GOT3 (cell line): ENCODE measurements at places on chromosomes 7 and 10.
A peak's percentile ranks its signal among the peaks of the same experiment; 100 is the strongest.

GRCh38 chr10:114691442-114691941 lies 33.4 kb upstream of the ABLIM1 start:
- DNase-seq: no peak

- DNase-seq: peak; percentile 38
These were observed 31.6 kb downstream of the OGDH start for GRCh38 chr7:44637788-44638594.

DNA sequence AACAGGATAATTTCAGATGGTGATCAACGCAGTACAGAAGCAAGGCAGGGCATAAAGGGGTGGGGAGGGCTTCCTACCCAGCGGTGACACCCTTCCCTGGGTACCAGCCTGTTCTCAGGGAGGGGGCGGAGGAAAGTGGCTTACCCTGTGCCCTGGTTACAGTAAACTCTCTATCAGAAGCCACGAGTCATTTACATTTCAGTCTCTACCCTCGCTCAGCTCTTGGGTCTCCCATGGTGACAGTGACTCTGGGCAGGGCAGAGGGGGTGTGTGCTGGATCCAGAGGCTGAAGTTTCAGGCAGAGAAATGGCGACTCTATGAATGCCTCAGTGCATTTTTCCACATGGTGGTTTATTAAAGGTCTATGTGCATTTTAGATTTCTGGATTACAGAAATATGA lies 107.0 kb downstream of the ADARB2 start:
- DNase-seq: no peak

DNA sequence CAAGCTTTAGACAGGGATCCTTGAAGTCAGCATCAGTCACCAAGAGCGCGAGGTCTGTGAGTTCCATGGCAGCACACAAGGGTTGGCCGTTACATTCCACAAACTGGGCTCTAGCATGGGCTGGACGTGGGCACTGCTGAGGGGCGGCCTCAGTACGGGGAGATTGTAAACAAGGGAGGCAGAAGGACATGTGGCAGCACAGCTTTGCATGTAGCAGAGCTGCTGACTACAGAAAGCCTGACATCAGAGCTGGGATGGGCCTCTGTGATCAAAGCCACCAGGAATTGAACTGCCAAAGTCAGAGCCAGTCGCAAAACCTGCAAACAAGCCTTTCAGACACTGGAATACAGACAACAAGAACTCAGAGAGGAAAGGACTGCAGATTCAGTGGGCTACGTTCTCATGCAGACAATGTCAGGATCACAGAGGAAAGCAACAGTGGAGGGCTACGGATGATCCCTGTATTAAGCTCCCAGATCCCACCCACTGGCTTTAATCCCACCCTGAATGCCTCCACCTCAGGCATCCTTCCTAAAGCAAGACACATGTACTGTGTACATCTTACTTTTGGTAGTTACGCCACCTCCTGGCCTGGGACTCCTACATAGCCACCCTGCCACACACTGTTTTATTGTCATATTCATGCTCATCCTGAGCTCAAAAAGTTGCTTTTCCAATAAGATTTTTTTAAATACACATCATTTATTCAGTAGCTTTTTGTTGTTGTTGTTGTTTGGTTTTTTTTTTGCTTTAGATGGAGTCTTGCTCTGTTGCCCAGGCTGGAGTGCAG lies 291.1 kb upstream of the IMMP2L start:
- DNase-seq: no peak

DNA sequence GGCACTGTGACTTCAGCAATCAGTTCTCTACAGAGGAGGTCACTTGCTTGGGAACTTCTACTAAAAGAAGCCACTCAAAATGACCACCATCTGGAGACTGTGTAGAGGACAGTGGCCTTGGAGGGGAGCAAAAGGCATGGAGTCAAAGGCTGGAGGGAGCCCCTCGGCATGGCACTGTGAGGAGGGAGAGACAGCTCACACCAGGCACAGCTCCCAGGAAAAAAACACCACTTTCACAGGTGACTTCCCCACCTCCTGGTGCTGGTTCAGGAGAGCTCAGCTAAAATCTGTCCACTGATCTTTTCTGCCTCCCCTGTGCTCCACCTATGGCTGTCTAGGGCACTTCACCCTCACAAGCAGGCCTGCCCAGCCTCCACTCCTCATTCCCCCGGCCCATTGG lies 649.4 kb upstream of the MGMT start:
- no peak for DNase-seq

DNA sequence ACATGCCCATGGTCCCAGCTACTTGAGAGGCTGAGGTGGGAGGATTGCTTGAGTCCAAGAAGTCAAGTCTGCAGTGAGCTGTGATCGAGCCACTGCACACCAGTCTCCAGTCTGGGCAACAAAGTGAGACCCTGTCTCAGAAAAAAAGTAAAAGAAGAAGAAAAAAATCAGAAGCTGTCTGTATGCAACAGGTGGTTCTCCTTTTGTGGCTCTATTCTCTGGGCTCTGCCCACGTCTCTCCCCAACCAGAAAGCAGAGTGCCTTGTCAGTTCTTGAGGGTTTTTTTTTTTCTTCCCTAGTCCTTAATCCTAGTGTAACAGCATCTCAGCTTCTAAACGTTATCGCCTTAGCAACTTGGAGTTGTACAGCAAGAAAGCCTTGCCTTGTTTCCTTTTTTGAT lies 89.5 kb downstream of the PRKCQ start:
- DNase-seq: no peak

- no peak for DNase-seq
These were observed 169.4 kb downstream of the ADARB2 start for GRCh38 chr10:1567742-1568495.

DNA sequence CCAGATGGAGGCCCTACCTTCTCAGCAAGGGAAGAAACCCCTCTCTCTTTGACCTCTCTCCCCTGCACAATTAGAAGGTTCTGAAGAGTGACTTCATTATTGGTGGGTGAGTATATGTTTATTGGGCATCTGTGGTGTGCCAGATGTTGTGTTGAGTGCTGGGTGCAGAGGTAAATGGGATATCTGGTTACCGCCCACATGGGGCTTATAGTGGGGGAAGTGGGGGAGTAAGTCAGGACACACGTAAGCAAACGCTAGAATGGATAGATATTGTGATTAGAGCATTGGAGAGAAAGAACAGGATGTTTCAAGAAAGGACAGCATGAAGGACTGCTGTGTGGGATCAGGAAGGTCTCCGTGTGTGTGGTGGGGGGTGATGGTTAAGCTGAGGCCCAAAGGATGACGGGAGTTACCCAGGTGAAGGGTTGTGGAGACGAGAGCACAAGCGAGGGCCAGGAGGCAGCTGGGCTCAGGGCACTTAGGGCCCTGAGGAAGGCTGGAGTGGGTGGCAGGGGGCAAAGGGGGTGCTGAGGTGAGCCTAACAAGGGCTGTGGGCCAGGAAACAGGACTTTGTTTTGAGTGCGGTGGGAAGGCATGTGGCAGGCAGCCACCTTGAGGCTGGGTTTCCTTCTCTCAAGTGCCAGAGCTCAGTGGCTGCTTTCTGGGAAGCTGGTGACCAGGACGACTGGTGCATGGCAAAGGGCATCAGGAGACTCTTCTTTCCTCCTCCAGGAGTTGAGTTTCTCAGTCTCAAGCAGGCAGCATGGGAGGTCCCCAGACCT lies 299.9 kb downstream of the RPS24 start:
- no peak for DNase-seq

GRCh38 chr7:134462337-134462925 lies 3.5 kb upstream of the AKR1B1 start:
- no peak for DNase-seq

- DNase-seq: no peak
These were observed 215.3 kb downstream of the CHCHD3 start for GRCh38 chr7:132866551-132866950.

DNA sequence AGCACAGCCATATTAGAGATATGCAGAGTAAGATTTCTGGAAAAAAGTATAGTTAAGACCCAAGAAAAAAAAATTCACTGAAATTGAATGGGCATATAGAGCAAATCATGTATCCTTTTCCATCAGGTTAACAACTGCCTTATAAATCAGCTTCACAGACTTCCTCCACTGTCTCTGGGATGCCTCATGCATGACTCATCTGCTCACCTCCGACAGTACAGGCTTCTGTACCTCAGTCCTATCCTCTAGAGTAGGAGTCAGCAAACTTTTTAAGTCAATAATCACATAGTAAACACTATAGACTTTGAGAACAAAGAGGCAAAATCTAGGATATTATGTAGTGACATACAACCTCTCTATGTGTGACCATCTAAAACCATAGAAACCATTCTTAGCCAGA lies 211.6 kb upstream of the SP8 start:
- DNase-seq: no peak

DNA sequence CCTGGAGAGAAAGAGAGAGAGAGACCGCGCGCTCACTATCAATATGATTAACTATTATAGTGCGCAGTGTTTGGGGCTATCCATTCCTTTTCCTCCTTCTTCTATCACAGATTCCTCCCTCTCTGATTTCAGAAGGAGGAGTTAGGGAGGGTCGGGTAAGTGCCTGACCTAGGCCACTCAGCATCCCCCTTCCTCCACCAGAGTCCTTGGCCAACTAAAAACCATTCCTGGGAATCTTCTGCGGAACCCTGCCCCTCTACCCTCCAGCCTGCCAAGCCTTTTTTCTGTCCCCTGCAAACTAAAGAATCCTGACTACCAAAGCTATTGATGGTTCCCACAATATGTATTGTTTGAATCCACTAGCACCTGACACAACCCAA lies 256.2 kb upstream of the NFE2L3 start:
- no peak for DNase-seq

DNA sequence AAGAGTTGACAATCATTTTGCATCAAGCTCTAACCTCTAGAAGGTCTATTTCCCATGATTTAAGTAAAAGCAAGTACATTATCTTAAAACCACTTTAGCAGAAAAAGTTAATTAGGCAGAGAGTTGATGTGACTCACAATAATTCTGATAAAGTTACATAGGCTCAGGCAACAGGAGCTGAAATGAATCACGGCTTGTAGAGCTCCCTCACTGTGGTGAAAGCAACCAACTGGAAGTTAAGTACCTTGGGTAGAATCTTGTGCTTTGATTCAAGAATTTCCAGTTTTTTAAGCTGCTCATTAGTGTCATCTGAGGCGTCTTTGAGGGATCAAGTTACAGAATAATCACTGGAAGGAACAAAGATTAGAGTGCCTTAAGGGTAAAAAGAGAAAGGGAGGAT lies 68.9 kb upstream of the NFE2L3 start:
- no peak for DNase-seq

DNA sequence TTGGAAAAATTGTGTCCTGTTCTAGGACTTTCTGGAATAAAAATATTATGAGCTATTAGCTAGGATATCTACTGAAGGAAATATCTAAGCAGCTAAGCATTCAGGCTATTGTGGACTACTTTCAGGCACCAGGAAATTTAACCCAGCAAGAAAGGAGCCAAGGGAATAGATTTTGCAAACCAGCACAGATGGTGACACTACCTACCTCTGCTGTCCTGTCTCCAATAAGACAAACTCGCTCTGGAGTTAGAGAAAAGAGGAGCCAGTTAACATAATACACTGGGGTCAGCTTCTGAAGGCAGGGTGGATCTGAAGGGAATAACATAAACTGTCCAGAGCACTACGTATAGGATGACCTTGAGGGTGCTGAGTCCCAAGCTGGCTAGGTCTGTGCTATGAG lies 223.7 kb upstream of the PRSS58 start:
- no peak for DNase-seq

DNA sequence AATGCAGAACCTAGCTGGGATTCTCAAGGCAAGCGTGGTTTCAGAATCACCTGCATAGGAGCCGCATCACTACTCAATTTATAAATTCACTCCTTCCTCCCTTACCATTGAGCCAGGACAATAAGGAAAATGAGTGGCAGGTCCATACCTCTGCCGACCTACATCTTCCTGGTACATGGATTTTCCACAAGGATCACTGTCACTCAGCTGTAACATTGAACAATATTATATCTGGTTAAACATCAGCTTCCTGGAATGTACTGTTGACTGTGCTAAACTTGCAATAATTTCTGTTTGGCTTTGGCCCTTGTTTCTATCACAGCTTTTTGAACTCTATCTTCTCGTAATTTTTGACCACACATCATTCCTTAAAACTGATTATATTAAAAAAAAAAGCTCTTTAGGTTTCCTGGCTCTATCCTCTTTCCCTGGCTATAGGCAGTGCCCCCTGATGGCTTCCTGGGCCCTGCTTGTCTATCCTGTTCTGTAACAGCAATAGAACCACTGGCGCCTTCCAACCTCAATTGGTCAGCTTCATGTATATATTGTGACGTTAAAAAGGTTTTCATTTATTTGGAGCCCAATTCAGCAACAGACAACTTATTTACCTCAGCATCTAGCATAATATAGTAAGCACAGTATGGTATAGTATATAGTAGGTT lies 59.2 kb downstream of the RNLS start:
- no peak for DNase-seq

- DNase-seq: no peak
These were observed 588.5 kb downstream of the TNS3 start for GRCh38 chr7:46993396-46993795.

DNA sequence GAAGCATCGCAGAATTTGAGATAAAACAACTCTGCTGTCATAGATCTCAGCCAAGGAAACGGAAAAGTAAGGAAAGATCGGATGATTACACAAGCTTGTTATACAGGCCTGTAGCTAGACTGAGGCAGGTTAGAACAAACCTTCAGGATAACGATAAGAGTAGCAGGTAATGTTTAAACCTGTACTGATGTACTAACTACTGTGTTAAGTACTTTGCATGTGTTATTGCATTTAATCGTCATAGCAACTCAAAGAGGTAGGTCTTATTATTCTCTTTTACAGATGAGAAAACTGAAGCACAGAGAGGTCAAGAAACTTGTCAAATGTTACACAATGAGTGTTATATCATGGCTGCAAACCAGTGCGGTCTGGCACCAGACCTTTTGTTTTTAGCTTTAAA lies 352.5 kb downstream of the GPAM start:
- no peak for DNase-seq

- no peak for DNase-seq
These were observed 22.2 kb upstream of the SRGN start for GRCh38 chr10:69065406-69066361.

GRCh38 chr10:48607356-48608278 lies 2.7 kb upstream of the ARHGAP22 start:
- DNase-seq: no peak

- DNase-seq: no peak
These were observed 9.6 kb upstream of the MYPN start for GRCh38 chr10:68099736-68100135.

- DNase-seq: no peak
These were observed 888.2 kb downstream of the LRMDA start for GRCh38 chr10:76319661-76320060.

- no peak for DNase-seq
These were observed 131.9 kb downstream of the C10orf90 start for GRCh38 chr10:126538439-126539135.

DNA sequence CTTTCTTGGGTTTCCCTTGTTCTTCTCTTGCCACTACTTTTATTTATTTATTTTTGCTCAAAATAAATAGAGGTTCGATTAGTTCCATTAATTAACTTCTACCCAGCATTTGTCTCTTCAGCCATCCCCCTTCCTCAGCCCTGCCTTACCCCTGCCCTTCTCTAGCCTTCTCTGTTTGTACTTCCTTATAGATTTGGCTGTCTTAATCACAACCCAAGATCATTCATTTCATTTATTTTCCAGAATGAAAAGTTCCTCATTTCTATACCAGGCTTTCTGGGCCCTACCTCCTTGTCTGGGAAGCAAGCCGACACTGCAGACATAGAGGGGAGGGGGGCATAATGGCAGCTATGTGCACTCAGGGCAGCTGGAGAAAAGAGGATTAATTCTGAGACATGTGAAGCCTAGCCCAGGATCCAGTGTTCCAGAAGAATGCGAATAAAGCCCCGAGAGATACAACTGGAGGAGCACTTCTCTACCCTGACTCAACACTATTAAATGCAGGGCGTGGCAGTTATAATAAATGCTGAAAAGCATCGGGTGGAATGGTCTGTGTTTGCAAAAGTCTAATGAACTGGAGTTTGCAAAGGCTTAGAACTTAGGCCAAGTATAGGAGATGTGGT lies 6.4 kb upstream of the PDCD4 start:
- DNase-seq: no peak
